ENCODE measurements at places on chromosomes 5 and 9. TPM values are rescaled to one million over a fixed set of nuclear protein-coding genes. Genes with fewer than 3 reads are reported as not detected.

POLK gene
- total RNA-seq, result 34.9 TPM

ARHGEF37 gene
- 13.0 TPM for total RNA-seq

FAM169A gene
- total RNA-seq, result 13.4 TPM

CCNG1 gene
- total RNA-seq, result 105 TPM

All from Calu3 (cell line).